CD4-positive, alpha-beta T cell treated with Interleukin-6 at 100 ng/mL for 8 hours (primary cell): ENCODE measurements at places on chromosomes 11 and 22.
A peak's percentile ranks its signal among the peaks of the same experiment; 100 is the strongest.

- no peak for DNase-seq
These were observed 377.5 kb downstream of the OPCML start for GRCh38 chr11:133154781-133155180.

- DNase-seq, result no peak
These were observed 11.3 kb downstream of the C11orf21 start for GRCh38 chr11:2290351-2290841.

GRCh38 chr11:14974515-14975251 lies 2.5 kb upstream of the CALCA start:
- DNase-seq, result peak; percentile 29

GRCh38 chr22:25953276-25953675 lies 211.3 kb downstream of the MYO18B start:
- DNase-seq, result no peak

GRCh38 chr22:46269564-46269963 lies 1.8 kb downstream of the TTC38 start:
- no peak for DNase-seq

GRCh38 chr11:121465709-121466062 lies 12.9 kb upstream of the SORL1-AS1 start:
- DNase-seq, result no peak

DNA sequence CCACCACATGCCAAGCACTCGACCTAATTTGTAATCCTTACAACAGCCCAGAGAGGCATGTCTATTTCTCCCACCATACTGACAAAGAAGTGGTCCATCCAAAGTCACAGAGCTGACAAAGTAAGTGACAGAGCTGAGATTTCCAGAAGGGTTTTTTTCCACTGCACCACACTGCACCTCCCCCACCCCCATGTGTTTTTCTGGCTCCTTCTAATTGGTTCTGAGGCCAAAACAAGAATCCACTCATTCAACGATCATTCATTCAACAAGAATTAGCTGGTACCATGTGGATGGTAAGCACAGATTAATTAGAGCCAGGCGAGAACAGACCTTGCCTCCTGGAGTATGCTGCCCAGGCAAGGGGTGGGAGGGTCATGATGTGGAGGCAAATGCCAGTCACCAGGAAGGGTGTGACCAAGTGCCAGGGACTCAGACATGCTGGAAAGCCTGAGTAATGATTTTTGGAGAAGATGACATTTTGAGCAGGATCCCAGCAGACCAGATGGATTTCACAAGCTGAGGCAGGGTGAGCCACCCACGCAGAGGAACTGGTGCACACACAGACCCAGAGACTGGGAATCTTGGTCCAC lies 14.9 kb upstream of the PRG2 start:
- DNase-seq, result no peak

GRCh38 chr11:61146416-61146815 lies 14.8 kb downstream of the VPS37C start:
- DNase-seq, result no peak

GRCh38 chr11:27896096-27896495 lies 195.8 kb upstream of the BDNF start:
- no peak for DNase-seq

DNA sequence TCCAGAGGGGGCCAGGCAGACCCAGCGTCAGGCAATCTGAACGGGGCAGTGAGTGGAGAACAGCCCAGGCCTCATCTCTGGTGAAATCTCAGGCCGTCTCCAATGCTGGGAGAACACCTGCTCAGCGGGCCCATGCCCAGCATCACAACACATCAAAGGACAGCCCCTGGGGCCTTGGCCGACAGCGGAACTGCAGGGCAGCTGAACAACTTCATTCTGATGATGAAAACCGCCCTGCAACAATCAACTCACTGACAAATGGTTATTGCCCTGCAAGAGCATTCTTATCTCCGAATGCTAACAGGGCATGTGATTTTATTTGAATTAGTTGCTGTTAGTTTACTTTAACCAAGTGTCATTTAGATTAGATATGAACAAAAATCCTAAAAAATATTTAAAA lies 14.6 kb downstream of the CELSR1 start:
- DNase-seq, result no peak

- DNase-seq, result no peak
These were observed 8.3 kb downstream of the GRK3 start for GRCh38 chr22:25572708-25573171.

DNA sequence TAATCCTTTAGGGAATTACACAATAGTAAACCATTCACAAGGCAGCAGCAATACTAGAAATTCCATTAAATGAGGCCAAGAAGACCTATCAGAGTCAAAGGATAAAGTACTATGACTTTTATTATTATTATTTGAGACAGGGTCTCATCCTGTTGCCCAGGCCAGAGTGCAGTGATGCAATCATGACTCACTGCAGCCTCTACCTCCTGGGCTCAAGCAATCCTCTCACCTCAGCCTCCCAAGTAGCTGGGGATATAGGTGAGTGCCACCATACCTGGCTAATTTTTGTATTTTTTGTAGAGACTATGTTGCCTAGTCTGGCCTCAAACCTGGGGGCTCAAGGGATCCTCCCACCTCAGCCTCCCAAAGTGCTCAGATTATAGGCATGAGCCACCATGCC lies 51.8 kb downstream of the TTC28 start:
- DNase-seq, result no peak

- DNase-seq, result no peak
These were observed 139.5 kb downstream of the COMMD9 start for GRCh38 chr11:36149538-36150242.

- DNase-seq, result peak; percentile 39
These were observed 12.2 kb upstream of the OR52D1 start for GRCh38 chr11:5476186-5476819.

DNA sequence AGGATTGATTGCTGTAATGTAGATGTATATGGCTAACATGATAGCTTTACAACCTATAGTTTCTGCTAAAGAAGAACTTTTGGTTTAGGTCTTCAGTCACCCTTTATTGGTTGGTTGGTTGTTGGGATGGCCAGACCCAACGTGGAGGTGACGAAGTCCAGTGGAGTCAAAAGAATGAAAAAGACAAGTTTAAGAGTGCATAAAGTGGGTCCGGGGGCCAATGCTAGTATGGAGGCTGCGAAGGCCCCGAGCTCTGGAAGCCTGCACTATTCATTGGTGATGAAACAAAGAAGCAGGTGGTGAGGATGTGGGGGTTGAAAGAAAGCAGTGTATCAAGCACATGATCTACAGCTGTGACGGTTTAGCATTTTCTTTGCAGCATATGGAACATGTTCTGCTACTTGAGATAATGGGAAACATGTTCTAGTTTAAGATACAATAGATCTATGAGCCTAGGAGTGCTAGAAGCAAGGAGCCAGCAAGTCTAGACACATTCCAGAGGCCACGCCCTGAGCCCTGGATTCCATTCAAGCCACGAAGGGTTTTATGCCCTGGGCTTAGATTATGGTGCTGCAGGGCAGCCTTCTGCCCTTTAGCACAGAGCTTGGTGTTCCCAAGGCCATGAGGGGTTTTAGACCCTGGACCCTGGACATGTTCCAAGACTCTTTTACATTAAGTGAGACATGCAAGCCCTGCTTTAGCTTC lies 6.3 kb downstream of the TCP11L1 start:
- DNase-seq, result no peak

DNA sequence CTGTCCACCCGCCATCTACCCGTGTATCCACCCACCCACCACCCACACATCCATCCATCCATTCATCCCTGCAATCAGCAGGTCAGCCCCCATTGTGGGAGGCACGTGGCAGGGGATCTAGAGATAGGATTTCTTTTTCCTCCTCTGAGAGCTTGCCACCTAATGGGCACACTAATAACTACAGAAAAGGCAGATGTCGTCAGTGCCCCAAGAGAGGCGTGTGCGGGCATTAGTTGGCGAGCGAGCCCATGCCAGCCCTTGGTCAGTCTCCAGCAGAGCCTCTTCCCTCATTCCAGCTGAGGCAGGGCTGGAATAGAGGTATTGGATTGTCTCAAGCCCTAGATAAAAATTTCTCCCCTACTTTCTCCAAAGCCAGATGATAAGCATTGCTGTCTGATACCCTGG lies 9.7 kb downstream of the USP2 start:
- no peak for DNase-seq

DNA sequence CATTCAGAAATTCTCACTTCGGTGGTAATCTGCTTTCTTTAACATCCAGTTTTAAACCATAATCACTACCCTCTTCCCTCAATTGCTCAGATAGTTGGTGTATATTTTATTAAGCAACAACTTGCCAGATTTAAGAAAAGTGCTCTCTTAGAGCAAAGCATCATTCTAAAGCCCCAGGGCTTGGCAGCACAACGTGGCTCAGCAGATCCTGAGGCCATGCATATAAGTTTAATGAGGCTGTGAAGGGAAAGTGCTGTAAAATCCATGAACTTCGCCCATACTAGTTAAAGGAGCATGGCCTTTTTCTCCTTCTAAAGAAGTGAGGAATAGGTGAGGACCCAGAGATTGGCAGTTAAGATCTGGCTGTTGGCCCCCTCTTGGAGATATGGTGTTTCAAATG lies 482.3 kb upstream of the CCDC90B start:
- DNase-seq, result no peak

- no peak for DNase-seq
These were observed 31.4 kb downstream of the ADAMTS8 start for GRCh38 chr11:130396965-130397364.

GRCh38 chr11:19869466-19869865 lies 156.8 kb downstream of the NAV2 start:
- DNase-seq, result no peak

DNA sequence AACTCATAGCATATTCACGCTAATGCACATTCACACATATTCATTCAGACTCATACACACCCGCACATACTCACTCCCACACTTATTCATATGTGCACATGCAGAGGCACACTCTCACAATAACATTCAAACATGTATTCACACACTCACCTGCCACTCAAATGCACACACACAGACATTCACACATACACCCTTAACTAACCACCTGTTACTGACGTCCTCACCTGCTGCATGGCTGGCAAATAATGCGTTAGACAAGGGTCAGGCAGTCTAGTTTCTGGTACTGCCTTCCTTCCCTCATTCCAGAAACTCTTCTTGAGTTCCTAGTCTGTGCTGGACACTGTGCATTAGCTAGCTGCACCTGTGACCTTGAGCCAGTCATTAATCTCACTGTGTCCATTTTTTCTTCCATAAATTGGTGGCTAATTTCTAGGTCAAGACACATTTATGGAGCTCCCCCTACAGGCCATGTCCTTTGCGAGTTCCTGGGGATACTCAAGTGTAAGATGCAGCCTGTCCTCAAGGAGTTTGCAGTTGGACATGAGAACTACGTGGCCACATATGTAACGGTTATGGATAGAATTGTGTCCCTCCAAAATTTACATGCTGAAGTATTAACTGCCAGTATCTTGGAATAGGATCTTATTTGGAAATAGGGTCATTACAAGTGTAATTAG lies 34.5 kb upstream of the SEZ6L start:
- no peak for DNase-seq
